ENCODE measurements at places on chromosomes 4 and X.

DNA sequence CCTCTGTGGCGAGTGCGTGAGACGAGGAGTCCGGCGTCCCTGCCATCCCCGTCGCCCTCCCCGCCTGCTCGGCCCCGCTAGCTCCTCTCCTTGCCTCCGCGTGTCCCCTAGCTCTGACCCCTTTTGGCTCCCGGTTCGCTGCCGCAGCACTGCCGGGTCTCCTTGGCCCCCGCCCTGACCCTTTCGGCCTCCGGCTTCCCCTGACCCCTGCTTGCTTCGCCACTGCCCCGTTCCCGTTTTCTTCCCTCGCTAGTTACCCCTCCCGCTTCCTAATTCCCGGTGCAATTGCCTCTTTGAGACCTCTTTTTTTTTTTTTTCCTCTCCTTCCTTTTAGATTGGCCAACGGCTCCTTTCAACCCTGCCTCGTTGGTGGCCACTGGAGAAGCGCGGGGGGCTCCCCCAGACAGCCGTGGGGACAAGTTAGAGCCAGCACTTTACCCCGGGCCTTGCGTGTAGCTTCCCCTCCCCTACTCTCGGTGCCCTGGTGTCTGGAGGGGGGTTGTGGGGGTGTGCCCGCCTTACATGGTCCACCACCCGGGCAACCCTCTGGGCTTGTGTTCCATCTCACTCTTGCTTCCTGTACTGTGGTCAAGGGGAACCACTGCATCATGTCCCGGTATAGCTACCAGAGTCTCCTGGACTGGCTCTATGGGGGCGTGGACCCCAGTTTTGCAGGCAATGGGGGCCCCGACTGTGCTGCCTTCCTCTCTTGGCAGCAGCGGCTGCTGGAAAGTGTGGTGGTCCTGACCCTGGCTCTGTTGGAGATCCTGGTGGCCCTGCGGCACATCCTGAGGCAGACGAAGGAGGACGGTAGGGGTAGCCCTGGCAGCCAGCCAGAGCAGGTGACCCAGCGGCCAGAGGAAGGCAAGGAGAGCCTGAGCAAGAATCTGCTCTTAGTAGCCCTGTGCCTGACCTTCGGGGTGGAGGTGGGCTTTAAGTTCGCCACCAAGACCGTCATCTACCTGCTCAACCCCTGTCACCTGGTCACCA, 548 bp downstream of the TMEM164 start:
- no peak for DNase-seq

DNA sequence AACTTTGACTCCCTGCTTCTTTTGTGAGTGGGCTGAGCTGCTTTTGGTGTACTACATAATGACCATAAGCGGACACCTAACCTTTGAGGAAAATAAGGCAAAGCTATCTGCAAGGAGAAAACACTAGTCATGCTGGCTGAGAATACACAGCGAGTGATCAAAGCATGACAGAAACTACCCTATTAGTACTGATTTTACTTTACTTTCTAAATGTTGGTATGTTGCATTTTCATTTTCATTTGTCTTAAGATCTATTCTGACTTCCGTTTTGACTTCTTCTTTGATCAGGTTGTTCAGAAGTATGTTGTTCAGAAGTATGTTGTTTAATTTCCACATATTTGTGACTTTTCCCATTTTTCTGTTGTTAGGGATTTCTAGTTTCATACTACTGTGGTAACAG, 361.1 kb downstream of the TRAM1L1 start:
- DNase-seq: no peak

DNA sequence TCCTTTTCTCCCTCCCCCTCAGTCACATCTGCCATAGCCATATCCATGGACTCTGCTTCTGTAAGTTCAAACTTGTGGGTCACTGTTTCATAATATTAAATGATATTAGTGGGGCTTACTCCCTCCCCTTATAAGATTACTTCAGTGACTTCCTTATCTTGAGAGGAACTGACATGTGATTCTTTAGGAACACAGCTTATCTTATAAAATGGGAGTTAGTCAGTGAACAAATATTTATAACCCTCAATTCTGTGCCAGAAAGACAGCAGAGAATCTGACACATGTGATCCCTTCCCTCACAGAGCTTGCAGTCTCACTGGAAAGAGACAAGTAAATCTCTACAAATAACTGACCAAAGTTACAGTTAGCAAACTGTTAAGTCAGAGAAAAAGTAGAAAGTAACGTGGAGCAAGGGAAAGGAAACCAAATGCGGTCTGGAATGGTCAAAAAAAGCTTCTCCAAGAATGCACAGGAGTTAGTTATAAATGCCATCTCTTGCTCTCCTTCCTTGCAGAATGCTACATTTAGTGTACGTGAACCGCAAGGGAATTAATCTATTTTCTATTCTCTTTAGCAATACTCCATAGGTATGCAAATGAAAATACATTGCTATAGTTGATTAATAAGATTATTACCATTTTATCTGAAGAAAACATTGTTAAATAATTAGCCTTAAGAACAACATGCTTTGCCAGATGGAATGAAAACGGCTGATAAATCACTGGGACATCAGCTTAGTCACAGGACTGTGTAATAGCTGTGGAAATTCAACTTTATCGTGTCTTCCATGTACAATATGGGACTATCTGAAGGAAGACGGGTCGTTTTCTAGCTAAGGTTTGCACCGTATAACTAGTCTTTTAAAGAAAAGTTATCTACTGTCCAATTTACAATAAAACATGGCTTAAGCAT, 29.0 kb downstream of the SGMS2 start:
- no peak for DNase-seq

DNA sequence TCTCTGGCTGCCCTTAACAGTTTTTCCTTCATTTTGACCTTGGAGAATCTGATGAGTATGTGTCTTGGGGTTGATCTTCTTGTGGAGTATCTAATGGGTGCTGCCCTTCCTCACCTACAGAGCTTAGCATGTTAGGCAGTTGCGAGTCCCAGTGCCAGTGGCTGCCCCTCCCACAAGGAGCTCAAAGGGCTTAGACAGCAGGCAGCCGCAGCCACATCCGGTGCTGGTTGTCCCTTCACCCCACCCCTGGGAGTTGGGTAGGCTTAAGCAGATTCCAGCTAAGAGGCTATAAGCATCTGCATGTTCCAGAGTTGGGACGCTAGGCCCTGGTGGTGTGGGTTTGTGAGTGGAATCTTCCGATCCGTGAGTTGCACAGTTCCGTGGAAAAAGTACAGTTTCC, 322.1 kb upstream of the ARX start:
- DNase-seq: no peak

- DNase-seq: peak; percentile 2
Observed at GRCh38 chrX:47936224-47936939, 67.4 kb downstream of the ZNF182 start.

- DNase-seq: no peak
Observed at GRCh38 chr4:137032222-137032621, 500.1 kb downstream of the PCDH18 start.

- DNase-seq: no peak
Observed at GRCh38 chr4:168304744-168305459, 13.7 kb downstream of the DDX60 start.

- no peak for DNase-seq
Observed at GRCh38 chr4:82584931-82585330, 23.1 kb upstream of the TMEM150C start.
